Cerebellar nuclear complex (tissue), 1 donor: ENCODE measurements at places on chromosomes 13 and 19.

- DNase-seq = no peak
Observed at GRCh38 chr19:33580645-33581037, 41.1 kb upstream of the CHST8 start.

DNA sequence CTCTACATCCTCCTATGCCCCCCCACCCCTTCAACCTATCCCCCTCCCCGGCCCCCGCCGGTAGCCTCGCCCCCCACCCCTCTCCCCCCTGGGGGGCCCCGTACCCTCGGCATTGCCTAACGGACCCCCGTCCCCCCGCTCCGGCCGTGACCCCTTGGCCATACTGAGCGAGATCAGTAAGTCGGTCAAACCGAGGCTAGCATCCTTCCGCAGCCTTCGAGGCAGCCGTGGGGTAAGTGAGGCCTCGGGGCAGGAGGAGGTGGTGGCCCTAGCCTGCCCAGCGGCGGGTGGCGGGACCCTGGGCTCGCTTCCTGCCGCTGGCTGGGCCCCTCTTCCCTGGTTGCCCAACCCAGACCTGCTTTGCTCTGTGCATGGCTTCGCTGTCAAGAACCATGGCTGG is 6.5 kb downstream of the TRIP10 start:
- no peak for DNase-seq

DNA sequence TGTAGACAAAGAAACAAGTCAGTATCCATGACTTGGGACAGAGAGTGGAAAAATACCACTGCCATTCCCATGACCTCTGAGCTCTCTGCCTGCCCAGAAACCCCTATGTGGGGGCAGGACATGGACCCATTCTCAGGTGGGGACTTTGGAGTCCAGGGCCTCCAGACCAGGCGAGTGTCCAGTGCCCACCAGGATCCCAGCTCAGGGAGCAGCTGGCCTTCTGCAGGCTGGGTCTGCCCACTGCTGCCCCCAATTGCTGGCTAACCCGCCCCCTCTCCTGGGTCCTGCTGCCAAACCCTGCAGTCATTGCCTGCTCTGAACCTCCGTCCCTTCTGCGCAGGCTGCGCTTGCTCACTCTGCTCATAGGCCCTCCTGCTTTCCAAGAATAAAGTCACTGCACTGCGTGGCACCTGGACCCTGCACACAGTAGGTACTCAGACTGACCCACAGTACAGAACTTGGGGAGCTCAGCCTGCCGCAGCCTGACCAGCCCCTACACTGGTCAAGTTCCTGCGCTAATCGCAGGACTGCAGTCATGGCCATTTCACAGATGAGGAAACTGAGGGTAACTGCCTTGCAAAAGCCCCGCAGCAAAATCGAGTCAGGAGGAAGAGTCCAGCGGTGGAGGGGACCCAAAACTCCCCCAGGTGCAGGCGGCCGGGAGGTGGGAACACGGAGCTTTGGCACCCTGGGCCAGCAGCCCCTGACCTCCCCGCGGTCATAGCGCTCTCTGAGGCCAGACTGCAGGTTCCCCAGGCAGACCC is 774 bp downstream of the SLC7A10 start:
- no peak for DNase-seq

DNA sequence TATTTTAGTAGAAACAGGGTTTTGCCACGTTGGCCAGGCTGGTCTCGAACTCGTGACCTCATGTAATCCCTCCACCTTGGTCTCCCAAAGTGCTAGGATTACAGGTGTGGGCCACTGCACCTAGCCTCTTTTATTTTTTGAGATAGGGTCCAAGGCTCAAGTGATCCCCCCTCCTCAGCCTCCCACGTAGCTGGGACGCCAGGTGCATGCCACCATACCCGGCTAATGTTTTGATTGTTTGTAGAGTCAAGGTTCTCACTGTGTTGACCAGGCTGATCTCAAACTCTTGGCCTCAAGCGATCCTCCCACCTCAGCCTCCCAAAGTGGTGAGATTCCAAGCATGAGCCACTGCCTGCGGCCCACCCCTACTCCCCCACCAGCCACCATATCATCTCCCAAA is 6.3 kb downstream of the SLC7A9 start:
- DNase-seq = no peak

GRCh38 chr13:57128909-57129308 is 11.8 kb upstream of the PRR20A start:
- DNase-seq = no peak

DNA sequence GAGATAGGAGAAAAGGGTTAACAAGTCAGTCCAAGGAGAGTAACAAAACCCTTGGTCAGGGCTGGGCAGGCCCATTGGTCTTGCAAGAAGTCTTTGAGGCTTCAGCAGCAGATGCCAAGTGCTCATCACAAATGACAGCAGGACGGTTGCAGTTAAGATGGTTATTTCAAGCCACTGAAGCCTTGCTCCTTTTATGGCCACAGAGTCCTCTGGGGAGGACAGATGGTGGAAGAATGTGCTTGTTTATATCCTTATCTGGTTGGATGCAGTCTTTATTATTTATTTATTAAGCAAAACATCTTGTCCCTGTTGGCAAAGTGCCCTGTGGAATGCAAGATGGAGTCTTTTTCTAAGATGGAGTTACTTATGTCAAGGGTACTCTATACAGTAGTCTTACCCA is 19.2 kb upstream of the ZNF331 start:
- no peak for DNase-seq

- no peak for DNase-seq
Observed at GRCh38 chr13:113327391-113327765, 30.3 kb downstream of the LAMP1 start.

DNA sequence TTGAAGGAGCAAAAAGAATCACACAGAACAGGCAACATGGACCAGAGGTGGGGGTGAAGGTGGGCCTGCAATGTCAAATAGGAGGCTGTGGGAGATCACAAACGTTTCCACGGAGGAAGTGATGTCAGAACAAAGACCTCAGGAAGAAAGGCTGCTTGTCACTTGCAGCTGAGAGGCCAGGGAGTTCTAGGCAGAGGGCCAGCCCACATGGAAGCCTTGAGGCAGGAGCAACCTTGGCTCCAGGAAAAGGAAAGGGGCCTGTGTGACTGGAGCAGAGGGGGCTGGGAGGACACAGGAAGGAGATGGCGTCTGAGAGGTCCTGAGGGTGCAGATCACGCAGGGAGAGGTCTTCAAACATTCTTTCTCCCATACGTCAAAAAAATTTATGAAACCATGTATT is 16.3 kb downstream of the ZNF160 start:
- DNase-seq = no peak

DNA sequence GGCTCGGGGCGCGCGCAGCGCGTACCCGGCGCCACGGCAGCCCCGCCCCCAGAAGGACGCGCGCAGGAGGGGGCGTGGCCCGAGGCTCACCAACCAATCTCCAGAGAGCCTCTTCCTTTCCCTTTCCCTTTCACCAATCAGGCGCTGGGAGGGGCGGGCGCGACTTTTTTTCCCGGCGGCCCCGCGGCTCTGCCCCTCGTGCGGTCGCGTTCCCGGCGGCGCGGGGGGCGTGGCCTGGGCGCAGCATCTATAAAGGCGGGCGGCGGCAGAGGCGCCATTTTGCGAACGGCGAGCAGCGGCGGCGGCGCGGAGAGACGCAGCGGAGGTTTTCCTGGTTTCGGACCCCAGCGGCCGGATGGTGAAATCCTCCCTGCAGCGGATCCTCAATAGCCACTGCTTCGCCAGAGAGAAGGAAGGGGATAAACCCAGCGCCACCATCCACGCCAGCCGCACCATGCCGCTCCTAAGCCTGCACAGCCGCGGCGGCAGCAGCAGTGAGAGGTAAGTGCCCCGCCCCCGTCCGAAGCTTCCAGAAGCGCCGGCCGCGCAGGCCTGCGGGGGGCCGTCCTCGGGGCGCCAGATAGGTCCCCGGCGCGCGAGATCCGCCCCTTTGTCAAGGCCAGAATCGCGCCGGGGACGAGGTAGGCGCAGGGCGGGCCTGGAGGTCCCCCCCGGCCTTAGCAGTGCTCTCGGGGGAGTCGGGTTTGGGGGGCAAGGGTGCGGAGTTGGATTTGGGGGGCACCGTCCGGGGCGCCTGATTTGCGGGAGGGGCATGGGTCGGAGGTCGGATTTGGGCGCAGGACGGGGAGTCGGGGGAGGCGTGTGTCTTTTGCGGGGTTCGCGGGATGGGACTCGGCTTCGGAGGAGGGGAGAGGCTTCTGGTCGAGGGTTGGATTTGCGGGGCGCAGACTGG is 12.5 kb downstream of the PEAK3 start:
- DNase-seq = peak; percentile 94

- DNase-seq = no peak
Observed at GRCh38 chr13:76600081-76600480, 286.1 kb downstream of the KCTD12 start.

DNA sequence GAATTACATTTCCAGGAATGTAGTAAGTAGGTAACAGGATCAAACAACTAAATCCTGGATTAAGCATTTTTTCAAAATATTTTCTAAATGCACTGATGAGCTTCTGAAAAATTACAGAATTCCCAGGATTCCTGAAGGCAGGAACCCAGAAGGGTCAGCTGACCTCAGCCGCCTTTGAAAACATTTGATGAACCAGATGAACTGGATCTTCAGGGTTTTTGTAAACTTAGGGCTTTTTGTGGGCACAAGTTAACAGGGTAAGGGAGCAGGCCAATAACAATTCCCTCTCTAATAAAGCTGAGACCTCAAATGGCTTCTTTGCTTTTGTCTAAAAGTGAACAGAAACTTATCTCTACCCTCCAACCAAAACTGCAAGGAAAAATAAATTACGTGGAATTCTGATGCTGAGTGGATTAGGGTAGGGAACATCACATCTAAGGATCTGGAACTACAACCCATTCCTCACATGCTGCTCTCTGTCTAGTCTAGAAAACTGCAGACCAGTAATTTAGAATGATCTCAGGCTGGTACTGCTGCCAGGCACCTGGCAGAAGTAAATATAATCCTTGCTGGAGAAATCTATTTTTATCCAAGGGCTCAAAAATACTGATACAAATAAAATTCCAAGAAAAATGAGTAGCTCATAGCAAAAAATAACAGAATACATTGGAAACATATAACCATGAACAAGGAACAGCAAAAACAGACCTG is 48.2 kb upstream of the N4BP2L1 start:
- no peak for DNase-seq

DNA sequence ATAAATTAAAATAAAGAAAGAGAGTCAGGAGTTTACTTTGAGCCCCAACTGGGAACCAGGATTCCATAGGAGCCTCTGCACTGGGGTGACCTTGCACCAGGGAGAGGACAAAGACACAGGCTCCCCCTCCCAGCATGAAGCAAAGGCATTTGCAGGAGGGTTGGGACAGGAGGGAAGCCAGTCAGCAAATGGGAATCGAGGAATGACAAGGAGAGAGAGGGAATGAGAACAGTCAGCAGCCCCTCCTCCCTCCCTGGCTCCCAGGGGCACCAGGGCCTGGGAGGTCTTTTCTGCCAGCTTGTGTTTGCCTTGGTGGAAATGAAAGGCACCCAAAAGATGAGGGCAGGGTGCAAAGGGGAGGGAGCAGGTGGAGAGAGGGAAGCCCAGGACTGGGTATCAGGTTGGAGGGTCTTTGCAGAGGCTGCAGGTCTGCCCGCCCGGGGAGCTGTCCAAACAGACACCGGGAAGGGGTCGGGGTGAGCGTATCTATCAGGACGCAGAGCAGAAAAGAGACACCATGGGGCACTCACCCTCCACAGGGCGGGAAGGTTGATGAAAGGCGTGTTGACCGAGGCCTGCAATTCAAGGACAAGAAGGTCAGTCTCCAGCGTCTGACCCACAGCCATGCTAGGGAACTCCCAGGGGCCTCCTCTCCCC is 3.8 kb downstream of the SBSN start:
- DNase-seq = no peak
